ENCODE measurements at places on chromosomes 5 and 9.

DNA sequence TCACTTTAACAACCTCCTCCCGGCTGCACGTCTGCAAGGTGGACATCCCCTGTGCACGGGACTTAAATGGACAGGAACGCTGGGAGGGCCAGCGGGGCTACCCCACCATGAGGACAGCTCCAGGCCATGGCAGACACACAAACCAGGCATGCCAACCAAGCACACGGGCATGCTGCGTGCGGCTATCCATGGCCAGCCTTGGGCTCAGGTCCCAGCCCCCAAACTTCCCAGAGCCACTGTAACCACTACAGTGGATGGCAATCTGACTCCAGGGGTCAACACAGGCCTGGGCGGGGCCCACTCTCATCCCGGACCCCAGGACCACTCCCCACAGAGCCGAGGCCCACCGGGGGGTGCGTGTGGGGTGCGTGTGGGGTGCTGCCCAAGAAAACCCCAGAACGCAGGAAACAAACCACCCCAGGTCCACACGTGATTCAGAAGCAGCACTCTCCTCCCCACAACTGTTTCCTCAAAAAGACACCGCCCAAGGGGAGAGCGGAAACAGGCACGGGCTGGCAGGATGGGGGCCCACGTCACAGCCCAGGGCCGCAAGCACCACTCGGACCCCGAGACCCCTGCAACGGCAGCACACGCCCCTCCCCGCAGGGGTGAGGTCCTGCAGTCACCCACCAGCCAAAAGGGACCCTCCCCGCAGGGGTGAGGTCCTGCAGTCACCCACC lies 7.4 kb downstream of the SLC12A7 start:
- no peak for DNase-seq

DNA sequence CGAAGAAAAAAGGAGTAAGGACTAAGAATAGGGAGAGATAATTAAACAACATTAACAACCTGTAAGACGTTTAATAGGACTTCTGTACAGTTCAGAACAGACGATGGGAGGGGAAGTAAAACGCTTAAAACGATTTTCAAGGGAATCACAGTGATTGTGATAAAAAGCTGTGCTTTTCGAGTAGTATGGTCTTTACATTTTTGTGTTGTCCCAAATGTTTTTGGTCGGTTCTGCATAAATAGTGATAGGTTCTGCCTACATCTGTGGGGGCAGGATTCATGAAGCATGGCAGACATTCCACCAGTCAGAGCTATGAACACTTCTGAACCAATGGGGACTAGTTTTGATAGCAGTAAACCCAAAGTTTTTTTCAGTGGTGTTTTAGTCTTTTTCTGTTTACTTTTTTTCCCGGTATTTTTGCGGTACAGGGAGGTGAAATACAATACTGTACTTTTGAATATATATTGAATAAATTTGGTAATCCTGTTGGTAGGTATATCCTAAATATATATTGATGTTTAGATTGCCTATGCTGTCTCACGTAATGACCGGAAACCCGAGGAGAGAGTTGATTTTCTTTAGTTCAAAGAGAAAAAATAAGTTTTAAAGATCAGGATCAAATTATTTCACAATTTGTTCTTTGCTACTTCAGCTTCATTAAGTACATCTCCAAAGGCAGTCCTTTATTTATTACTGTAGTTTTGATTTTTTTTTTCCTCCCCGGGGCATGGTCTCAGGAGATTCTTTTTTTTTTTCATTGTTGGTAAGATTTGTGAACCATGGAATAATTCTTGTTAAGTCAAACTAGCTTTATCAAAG lies 1.3 kb downstream of the ERBIN start:
- peak; percentile 18 for DNase-seq

- peak; percentile 53 for DNase-seq
Observed at GRCh38 chr9:111661150-111661801, at the start of gene GNG10. TSS of gene GNG10 (plus strand) at chr9:111661605. CDS start at chr9:111661635, 30 bp downstream.

- no peak for DNase-seq
Observed at GRCh38 chr5:37490120-37490810, 111.1 kb downstream of the WDR70 start.

DNA sequence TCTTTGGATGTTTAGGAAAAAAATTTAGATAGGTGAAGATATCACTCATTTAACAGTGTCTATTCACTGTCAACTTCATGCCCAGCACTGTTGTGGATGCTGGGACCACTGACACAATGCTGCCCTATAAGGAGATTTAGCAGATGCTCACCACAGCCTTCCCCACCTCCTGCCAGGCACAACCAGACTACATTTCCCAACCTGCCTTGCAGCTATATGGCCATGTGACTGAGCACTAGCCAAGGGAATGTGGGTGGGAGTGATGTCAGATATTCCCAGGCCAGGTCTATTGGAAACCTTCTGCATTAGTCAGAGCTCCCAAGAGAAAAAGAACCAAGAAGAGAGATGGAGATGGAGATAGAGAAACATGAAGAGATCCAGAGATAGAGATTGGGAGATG lies 302.6 kb upstream of the TAS2R1 start:
- no peak for DNase-seq

GRCh38 chr9:91103931-91104330 lies 257.8 kb downstream of the AUH start:
- DNase-seq, result no peak

GRCh38 chr9:124284940-124285441 lies 27.2 kb downstream of the NEK6 start:
- DNase-seq, result no peak

DNA sequence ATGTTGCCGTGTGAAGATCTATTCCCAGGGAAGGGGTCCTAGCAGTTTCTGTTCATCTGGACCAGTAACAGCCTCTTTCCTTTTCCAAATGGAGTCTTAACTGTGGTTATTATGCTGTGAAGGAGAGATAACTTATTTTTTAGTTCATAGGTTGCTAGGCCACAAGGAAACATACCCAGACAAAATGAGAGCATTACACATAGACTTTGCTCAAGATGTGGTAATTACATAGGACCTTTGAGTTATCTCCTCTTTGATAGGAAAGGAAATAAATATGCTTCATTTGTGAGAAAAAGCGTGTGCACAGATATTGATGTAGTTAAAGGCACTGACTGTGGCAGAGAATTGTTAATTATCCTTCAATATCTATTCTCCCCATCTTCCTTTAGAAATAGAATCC lies 52.5 kb upstream of the SNX2 start:
- no peak for DNase-seq

DNA sequence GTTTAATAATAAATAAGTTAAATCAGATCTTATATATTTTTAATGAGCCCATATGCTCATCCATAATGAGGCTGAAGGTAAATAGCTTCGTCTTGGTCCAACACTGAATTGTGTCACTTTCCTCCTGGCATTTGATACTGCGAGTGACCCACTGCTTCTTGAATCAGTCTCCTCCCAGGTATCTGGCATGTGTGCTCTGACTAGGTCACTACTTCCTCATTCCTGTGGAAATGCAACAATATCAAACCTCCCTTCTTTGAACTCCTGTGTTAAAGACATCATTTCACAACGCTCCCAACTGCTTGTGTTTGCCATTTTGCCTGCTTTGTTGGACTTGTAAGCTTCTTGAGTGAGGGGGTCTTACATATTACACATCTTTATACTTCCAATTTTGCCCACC lies 157.7 kb downstream of the SLC24A2 start:
- DNase-seq, result no peak

DNA sequence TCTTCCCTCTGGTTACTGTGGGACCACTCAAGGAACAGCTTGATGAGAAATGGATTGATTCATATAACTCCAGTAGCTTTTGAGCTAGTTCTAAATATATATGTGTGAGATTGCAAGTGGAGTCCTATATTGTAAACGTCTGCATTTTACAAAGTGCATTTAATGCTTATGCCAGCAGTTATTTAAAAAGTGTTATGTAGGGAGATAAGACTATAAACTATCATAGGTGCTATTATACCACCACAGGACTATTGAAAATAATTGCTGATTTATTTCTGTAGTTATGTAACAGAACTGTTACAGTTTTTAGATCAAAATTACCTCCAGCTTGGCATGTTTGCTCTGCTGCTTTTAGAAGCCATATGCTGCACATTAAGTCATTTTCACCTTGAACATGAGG lies 36.2 kb downstream of the PTCD2 start:
- DNase-seq, result no peak

DNA sequence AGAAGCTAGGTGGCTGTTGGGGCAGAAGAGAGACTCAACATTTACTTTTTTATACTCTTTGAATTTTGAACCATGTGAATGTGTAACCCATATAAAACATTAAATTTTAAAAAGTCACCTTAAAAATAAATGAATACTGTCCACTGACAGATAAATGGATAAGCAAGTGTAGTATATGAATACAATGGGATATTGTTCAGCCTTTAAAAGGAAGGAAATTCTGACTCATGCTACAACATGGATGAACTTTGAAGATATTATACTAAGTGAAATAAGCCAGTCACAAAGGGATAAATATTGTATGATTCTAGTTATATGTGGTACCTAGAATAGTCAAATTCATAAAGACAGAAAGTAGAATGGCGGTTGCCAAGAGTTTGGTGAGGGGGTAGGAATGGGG lies 113.9 kb downstream of the TMEM174 start:
- DNase-seq, result no peak

DNA sequence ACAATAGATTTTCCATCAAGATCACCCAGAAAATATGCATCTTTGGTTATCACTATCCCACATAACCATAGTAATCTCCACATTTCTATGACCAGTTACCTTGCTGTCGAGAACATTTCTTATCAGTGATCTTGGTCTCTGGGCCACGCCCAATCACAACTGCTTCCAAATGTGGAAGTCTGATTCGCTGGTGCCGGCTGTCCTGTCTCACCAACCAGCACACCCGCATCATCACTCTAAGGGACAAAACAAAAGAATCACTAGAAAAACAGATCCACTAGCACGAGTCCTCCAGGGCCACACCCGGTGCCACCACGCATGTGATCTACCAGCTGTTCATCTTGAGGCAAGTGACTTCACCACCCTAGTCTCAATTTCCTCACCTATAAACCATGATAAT lies 11.8 kb downstream of the APTX start:
- DNase-seq, result no peak

GRCh38 chr5:88081877-88082276 lies 186.8 kb downstream of the TMEM161B start:
- no peak for DNase-seq

DNA sequence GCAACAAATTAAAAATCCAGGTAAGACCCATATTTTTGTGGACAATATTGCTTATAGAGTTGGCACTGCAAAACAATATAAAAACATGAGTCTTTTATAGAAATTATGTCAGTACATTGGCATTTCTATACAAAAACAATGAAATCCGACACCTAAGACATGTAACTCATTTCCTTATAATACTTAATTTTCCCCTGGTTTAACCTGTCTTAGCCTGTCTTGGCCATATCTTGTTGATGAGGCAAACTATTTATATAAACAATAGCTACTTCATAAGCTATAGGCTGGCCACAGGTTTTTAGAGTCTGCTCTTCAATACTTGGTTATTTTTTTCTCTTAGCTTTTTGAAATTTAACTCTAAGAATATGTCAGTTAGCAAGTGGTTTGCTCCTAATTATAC lies 44.7 kb upstream of the IZUMO3 start:
- no peak for DNase-seq

DNA sequence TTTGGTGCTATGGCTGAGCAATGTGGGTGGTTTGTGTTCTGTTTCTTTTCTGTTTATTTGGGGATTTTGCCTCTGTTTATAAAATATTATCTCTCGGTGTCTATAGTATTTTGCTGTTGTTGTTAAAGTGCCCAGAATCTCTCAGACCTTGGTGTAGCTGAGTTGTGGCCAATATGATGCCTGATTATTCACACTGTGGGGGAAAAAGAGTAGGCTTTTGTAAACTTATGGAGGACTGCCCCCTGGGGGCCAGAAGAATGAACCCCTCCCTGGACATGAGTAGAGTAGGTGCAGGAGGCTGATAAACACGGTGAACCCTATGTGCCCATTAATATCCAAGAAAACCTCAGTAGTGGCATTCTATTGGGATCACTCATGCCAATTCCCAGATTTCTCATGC lies 49.0 kb upstream of the DPYSL3 start:
- no peak for DNase-seq

DNA sequence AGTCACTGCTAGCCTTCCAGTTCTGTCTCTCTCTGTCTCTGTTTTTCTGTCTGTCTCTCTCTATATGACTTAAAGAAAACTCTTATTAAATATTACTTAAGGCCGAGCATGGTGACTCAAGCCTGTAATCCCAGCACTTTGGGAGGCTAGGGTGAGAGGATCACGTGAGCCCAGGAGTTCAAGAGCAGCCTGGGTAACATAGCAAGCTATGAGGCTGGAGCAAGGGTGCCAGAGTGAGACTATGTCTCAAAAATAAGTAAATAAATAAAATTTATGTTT lies 1.7 kb upstream of the GBGT1 start:
- no peak for DNase-seq

GRCh38 chr9:78678877-78679276 lies 382.0 kb downstream of the PSAT1 start:
- no peak for DNase-seq

DNA sequence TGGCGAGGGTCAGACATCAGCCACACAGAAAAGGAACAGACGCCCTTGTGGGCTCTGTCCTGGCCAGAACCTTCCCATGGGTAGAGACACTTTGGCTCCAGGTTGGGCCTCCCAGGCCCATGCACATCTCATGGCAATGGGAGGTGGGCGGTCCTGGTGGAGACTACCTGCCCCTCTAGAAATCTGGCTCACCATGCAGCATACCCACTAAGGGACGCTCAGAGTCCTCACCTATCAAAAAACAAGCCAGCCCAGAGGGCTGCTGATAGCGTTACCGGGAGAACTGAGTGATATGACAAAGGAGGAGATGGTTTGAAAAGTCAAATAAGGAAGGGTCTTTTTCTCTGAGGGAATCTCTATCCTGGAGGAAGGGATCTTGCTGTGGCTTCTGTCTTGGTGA lies 62.1 kb downstream of the C5orf15 start:
- no peak for DNase-seq

GRCh38 chr5:76617675-76618074 lies 5.5 kb downstream of the F2RL2 start:
- no peak for DNase-seq

GRCh38 chr9:35745569-35745968 lies 3.5 kb downstream of the GBA2 start:
- no peak for DNase-seq

- DNase-seq, result no peak
Observed at GRCh38 chr9:76419782-76420380, 25.7 kb upstream of the RFK start.

DNA sequence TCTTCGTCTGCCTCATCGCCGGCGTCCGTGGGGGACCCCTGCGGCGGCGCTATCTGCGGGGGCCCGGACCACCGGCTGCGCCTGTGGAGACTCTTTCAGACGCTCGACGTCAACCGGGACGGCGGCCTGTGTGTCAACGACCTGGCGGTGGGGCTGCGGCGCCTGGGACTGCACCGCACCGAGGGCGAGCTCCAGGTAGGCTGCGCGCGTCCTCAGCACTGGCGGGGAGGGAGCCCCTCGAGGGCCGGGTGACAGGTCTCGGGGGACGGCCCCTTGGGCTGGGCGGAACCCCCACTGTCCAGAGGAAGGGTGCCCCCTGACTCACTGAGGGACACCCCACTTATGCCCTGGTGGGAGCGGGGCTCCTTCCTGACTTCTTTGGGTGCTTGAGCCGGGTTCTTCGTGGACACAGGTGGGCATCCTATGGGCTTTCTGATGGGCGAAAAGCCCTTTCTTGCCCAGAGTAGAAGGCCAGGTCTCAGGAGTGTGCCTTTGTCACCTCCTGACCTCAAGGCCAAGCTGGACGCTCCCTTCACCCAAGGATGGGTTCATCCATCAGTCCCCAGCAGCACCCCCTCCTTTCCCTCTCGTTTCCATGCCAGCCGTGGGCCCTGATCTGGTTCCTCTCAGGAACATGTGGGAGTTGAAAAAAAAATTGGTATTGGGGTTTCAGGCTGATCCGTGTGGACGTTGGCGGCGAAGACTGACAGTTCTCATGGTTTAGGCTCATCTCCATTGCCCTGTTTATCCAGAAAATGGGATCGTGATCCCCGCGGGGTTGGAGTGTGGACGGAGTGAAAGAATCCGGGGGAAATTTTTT lies 564 bp downstream of the SLC25A25 start:
- DNase-seq, result peak; percentile 9

Measured in stimulated activated CD4-positive, alpha-beta T cell treated with anti-CD3 and anti-CD28 coated beads, Interleukin-12 subunit alpha, Interleukin-12 subunit beta, amount 100 ng/mL, for 48 hours (primary cell).